Caco-2 (cell line): ENCODE measurements at places on chromosomes 1 and 21. TPM values are rescaled to one million over a fixed set of nuclear protein-coding genes. Genes with fewer than 3 reads are reported as not detected.

DNA sequence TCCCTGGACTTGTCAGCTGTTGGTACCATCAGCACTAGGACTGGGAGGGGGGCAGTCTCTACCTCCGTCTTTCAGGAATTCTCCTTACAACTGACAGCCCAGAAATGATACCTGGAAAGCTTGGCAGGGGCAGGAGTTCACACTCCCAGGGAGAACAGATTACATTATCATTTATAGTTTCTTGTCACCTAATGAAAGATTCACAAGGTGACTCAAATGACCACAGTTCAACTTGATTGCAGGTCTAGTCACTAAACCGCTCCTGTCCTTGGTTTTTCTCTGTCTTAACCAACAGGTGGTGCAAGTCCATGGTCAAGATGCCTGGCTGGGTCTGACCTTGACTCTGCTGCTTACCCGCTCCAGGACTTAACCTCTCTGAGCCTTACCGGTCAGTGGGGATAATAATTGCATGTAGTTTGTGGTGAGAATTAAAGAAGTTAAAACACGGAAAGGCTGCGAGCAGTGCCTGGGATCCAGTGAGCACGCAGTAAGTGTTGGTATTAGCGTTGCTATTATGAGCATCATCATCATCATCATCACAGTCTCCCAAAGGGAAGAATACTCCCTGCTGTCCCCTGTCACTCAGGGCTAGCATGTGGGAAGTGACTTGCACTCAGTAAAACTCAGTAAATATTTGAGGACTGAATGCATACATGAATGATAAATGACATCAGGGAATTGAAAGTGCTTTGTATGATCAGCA, 125.3 kb upstream of the CD34 start:
- no peaks in the 10 kb centered on the region for H3K27me3 ChIP-seq
- DNase-seq, result no peak
- H3K27ac ChIP-seq, result no peak overlapping the region
- no peaks in the 10 kb centered on the region for H3K36me3 ChIP-seq

DNA sequence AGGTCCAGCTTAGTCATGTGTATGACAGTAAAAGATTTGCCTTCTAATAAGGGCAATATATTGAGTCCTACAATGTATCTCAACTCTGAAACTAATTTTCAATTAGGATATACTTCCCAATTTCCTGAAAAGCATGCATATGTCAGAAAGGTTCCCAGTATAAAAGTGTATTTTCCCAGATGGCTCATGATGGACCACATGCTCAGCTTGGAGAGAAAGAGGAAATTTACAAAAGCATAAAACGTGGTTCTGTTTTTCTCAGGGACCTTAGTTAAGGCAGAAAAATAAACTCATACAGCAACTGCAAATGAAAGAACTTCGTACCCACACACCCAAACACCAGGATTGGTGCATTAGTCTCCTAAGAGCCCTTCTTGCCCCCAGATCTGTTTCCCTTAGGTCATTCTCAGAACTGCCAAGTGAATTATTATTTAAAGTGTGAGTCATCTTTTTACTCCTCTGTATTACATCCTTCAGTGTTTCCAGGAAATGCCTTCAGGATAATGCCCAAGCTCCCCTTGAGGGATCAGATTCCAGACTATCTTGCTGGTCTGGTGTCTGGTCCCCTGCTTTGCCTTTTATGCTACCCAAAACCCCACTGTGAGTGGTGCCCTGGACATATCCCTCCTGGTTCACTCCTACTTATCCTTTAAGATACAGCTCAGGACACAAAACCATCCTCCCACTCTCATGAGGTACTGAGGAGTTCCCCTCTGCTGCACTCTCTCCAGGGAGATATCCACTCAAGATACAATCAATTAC, 57.4 kb downstream of the SSX2IP start:
- H3K4me1 ChIP-seq, result peaks cover 16% of the 10 kb centered on the region
- H3K36me3 ChIP-seq, result no peaks in the 10 kb centered on the region
- H3K27ac ChIP-seq, result no peak overlapping the region
- no peak for DNase-seq
- H3K27me3 ChIP-seq, result no peaks in the 10 kb centered on the region

- H3K27me3 ChIP-seq, result no peaks in the 10 kb centered on the region
- no peak for DNase-seq
- H3K4me3 ChIP-seq, result no peak overlapping the region
- H3K36me3 ChIP-seq, result no peaks in the 10 kb centered on the region
- H3K4me1 ChIP-seq, result no peaks in the 10 kb centered on the region
These were observed 424.6 kb upstream of the PTBP2 start for GRCh38 chr1:96296991-96297390.

GRCh38 chr1:221620437-221621384, 121.2 kb downstream of the DUSP10 start:
- H3K36me3 ChIP-seq, result no peaks in the 10 kb centered on the region
- H3K4me3 ChIP-seq, result no peak overlapping the region
- no peaks in the 10 kb centered on the region for H3K4me1 ChIP-seq
- H3K27ac ChIP-seq, result no peak overlapping the region

DNA sequence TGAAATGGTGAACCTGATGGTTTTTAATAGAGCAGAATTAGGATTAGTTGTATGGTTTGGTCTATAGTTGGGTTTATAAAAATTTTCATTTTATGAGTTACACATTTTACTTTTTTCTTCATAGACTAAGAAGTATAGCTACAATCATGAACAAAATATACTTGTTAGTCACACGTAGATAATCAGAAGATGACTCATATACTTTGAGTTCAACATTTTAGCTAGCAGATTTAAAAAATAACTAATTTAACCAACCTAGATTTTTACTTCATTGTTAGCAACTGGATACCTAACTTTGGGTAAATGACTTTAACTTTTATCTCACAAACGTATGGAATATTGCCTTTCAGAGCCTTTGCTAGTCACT, 27.9 kb downstream of the MORC3 start:
- DNase-seq, result no peak
- no peak overlapping the region for H3K4me3 ChIP-seq
- no peaks in the 10 kb centered on the region for H3K4me1 ChIP-seq
- no peak overlapping the region for H3K27ac ChIP-seq

CR2 gene
- 0.21 and 0.34 TPM in 2 replicates for total RNA-seq

CRYAA gene
- total RNA-seq, result not detected in 2 replicates

SEMA4A gene
- 0.52 and 1.3 TPM in 2 replicates for total RNA-seq
